Stimulated activated CD4-positive, alpha-beta T cell treated with anti-CD3 and anti-CD28 coated beads, Interleukin-1b, Interleukin-23, amount 100 ng/mL, for 48 hours (primary cell): ENCODE measurements at places on chromosomes 2 and 18.
A peak's percentile ranks its signal among the peaks of the same experiment; 100 is the strongest.

DNA sequence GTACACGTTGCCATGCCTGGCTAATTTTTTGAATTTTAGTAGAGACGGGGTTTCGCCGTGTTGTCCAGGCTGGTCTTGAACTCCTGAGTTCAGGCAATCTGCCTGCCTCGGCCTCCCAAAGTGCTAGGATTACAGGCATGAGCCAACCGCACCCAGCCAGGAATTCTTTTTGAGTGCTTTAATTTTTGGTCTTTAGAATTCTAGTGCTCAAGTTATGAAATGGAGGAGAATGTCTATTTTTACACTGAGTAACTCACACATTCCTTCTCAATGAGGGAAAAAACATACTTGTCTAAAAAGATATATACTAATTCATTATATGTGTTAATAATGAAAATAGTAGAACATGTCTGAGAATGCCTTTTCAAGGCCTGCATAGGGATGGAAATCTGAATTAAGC, 8.5 kb downstream of the ZNF396 start:
- no peak for DNase-seq

- no peak for DNase-seq
Measured at GRCh38 chr2:164877169-164877568, 35.5 kb upstream of the COBLL1 start.

GRCh38 chr18:58808349-58808748, 56.3 kb upstream of the ZNF532 start:
- DNase-seq, result no peak

- no peak for DNase-seq
Measured at GRCh38 chr2:122001441-122001874, 246.0 kb downstream of the TSN start.

- DNase-seq, result no peak
Measured at GRCh38 chr2:148640767-148641166, 3.8 kb upstream of the EPC2 start.

DNA sequence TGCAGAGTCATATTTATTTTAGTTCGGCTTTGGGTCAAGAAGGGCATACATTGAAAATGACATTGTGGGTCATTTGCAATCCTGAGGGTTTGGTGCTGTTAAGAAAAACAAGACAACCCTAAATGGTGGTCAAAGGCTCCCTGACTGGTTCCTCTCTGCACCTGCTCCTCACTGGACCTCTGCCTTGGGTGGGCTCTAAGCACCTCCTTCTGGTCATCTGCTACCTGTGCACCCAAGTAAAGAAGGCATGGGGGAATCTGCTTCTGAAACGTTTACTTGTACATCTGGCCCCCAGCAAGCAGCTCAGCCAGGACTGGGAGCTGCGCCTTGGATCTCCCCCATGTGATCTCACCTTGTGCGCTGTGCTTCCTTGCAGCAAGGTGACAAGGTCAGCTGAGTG, 55.2 kb upstream of the MAL start:
- DNase-seq, result no peak

GRCh38 chr2:85433511-85434089, 15.1 kb downstream of the SH2D6 start:
- DNase-seq, result no peak

- no peak for DNase-seq
Measured at GRCh38 chr18:3219241-3219630, 532 bp downstream of the MYOM1 start.

- no peak for DNase-seq
Measured at GRCh38 chr2:118806797-118807667, 40.4 kb downstream of the EN1 start.

GRCh38 chr18:56844556-56844955, 193.4 kb downstream of the WDR7 start:
- no peak for DNase-seq

DNA sequence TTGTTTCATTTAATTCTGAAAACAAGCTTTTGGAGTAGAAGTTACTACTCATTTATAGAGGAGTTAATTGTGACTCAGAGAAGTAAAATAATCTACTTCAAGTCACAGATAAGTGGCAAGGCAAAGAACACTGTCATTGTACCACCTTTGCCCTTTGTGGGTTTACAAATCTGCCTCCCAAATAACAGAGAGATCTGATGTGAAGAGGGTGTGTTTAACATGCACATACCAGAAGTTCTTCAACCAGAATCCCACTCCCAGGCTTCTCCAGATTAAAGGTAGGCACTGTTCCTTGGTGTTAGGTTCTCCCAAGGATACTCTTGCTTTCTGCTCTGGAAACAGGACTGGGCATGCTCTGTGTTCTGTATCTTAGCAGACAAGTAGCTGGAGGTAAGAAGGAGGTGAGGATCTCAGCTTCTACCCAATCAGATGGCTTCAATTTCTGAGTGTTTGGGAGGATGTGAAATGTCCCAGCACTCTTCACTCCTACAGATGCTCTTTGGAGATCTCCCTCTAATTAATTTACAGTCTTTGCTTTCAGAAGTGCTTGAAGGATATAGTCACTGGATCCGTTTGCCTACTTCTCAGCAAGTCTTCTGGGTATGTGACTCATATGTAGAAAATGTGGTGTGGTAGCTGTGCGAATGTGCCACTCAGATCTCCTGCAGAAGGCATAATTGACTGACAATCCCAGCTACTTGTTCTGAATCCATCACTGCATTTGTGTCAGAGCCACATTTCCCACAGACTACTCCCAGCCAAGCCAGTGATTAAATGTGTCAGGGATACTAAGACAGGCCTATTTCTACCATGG, 111.1 kb downstream of the KLHL14 start:
- DNase-seq, result no peak

DNA sequence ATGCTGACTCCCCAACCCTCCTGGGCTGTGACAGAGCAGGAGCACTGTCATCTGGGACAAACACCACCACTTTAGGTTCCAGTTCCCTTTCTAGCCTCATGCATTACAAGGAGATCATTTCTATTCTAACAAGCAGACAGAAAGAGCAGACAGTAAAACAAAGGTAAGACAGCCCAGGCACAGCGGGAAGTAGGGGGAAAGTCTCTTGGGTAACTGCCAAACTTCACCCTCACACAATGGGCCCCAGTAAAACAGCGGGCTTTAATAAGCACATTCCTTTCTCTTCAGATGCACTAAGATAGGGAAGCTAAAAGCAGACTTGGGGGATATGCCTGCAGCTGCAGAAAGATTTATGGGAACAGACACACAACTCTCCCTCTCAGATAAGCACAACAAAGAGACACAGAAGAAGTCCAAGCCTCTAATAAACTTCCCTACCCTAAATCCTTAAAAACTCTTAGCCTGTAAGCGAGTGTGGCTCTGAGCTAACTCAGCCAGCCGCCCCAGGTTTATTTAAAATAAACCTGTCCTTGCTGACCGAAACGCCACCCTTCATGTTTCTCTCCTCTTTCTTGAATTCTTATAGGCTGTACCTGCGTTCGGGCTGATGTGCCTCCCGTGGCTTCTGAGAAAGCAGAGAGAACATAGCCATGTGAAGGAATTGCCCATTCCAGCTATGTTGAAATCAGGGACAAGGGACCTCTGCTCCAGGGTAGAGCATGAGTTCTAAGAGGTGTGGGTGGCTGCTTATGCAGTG, 726.8 kb upstream of the DDX18 start:
- no peak for DNase-seq

DNA sequence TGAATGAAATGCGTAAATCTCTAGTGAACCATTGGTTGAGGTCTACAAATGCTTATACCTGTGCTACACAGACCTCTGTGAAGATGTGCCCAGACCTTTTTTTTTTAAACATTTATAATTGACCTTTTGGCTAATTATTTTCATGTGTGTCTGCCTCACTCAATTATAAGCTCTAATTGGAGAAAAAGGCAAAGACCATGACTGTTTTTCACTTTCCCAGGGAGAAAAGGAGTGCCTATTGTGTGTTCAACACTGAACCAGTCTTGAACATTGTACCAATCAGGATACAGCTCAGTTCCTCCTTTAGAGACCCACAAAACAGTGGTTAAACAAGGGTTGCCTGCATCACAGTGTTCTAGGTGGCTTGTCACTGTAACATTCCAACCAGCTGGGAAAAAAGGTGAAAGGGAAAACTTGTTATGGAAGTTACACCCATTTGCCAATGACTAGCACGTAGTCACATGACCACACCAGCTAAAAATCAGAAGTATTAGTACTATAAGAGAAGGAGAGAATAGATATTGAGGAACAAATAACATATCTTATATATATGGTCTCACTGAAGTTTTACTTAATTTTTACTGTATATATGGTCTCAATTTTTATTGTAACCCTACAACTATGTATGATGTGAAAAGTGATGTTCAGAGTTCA, 13.4 kb downstream of the TANK start:
- no peak for DNase-seq

DNA sequence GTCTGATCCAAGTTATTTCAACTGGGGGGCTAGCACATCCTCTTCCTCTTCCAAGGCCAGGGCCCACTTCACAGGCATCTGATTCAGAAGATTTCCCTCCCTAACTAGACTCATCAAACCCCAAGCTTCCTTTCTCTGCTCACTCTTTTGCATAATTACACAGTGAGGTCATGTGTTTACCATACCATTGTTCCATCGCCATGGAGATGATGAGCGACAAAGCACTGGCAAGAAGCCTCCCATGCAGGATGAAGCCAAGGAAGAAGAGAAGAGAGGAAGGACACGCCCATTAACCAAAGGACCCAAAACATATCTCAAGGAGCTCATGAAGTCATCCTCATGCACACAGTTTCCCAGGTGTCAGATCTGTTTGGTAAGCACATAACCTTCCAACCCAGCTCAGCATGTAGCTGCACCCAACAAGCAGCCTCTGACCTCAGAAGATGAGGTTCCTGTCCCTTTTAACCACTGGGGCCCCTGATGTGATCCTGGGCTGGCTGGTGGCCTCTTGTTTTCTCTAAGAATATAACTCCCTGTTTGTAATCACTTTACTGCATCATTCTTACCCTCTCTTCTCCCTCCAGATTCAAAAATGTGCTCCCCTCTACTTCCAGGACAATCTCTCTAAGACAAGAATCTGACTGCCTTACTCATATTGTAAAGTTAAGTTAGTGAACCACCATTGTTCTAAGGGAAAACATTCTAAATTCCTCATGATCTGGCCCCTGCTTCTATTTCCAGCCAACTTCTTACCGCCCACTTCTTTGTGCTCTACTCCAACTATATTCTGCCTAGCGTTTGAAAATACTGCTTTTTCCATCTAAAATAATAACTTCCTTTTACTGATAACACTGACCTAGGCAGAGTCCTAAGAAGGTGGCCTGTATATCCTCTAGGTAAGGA, 190.1 kb downstream of the TTC32 start:
- peak; percentile 6 for DNase-seq

DNA sequence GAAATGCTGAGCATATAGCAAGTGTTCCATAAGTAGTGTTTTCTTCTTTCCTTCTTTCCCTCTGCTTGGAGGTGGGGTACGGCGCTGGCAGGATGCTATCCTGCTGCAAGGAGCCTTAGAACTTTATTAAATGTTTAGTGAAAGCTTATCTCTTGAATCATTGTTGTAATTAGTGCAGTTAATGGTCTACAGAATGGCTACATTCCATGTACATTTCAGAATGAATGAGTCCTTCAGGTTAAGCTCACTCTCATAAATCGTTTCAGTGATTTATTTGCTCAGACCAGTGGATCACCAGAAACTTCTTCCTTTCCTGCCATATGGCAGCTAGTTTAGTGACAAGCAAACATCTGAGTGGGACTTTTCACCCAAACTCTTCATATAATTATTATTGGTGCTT, 3.3 kb upstream of the YWHAQ start:
- DNase-seq, result no peak
